K562 (cell line): ENCODE measurements at places on chromosomes 6 and 20.

DNA sequence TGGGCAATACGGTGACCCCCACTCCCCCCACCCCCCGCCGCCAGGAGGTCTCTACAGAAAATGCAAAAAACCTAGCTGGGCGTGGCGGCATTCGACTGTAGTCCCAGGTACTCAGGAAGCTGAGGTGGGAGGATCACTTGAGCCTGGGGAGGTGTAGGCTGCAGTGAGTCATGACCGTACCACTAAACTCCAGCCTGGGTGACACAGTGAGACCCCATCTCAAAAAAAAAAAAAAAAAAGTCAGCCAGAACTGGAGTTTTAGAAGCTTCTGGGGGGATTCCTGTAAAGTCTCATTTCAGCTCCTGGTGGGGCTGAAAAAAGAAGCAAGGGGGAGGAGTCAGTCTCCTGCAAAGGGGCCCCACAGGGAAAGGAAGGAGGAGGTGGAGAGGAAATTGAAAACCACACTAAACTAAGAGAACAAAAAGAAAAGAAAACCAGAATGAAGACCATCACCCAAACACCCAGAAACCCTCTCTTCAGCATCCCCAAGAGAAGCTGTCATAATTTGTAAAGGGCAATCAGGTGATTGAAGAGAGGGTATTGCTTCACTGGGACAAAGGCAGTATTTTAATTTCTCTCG is 50.4 kb downstream of the NOL4L start:
- DNase-seq: no peak

GRCh38 chr20:32333181-32333987 is 24.7 kb upstream of the ASXL1 start:
- no peak for DNase-seq

DNA sequence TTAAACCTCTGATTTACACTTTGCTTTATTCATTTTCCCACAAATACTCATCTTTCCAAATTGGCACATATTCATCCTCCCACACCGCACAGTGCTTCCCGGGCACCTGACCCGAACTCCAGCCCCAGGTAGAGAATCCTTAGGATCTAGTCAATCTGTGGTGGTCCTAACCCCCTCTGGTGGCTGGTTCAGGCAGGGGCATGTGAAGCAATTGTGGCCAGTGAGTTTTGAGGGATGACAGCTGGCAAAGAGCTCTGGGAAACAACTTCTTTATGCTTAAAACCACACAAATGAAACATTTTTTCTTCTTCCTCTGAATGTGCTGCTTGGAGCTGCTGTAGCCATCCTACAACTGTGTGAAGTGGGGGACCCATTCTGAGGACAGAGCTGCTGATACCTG is 54.7 kb downstream of the ELOVL5 start:
- no peak for DNase-seq

DNA sequence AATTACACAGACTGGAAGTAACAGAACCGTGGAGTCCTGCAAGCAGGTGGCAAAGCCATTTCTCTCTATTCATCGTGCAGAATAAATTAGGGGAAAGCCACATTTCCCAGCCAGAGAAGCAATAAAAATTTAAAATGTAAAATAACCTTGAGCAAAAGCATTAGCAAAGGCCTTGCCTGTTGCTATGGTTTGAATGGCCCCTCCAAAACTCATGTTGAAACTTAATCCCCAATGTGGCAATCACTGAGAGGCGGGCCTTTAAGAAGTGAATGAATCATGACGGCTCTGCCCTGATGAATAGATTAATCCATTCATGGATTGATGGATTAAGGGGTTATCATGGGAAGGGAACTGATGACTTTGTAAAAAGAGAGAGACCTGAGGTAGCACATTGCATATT is 679.0 kb downstream of the PTPRT start:
- no peak for DNase-seq

DNA sequence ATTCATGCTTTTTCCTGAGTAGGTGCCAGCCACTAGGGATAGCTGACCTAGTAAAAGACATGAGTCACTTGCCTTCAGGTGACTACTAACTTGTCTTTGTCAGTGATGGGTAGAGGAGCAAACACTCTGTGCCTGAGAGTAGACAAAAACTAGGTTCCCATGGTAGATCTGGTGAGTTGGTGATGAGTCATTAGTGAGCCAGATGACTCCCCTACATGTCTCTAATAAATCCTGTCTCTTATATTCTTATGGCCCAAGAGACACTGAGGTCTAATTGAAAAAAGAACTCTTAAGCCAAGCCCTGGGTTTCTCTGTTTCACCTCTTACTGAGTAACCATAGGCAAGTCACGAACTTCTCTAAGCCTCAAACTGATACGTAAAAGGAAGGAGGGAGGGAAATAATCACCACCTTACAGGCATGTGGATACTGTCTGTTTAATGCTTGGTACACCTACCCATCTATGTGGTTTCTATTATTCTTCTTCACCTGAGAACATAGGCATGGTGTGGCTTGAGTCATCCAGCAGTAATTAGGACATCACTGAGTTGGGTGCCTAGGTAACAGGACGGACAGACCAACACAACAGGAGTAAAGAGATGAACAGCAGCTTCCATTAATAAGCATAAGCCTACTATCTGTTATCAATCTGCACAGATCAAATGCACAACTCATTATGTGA is 20.3 kb downstream of the TTPAL start:
- no peak for DNase-seq

DNA sequence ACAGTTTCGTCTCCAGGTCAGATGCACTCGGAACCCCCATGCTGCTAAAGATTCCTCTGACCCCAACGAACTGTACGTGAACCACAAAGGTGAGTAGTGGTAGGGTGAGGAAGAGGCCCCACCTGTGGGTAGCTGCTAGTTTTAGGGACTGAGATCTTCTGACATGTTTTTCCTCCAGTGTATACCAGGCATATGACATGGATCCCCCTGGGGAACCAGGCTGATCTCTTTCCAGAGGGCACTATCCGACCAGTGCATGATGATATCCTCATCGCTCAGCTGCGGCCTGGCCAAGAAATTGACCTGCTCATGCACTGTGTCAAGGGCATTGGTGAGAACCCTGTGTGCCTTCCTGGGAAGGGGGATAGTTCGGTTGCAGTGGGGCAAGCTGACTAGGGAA is 3.2 kb downstream of the POLR1C start:
- DNase-seq: no peak

DNA sequence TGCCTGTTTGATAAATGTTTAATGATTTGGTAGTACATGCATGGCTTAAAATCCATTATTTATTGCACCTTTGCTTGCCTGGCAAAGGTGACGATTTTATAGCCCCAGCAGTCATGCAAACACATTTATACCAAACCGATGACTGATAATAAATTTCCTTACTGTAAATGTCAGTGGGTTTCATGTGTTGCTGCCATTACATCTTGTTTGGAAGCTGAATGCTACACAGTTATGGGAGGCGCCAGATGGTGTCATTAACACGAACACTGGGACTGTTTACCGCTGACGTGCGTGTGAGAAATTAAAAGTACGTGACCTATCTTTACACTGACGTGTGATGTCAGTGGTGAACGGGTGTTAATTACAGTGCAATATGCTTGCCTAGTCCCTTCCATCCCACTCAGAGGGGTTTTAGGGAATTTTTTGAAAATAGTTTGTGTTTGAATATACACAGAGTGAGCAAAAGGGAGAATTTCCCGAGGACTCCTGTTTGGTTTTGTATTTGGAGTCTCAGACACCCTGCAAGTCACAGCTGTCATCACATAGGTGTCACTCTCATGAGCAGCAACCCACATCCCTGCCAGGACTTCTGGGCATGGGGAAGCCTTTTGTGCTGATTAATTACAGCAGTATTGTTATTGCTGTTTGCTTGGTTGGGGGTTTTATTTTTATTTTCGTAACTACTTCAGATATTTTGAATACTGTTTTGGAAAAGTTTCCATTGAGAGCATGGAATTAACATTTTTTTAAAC is 151.8 kb upstream of the INSM1 start:
- DNase-seq: no peak
